Stimulated activated CD8-positive, alpha-beta memory T cell treated with anti-CD3 and anti-CD28 coated beads, Interleukin-7, amount 100 ng/mL, for 1 hour (primary cell): ENCODE measurements at places on chromosomes 4 and X.

GRCh38 chrX:138853936-138854335 lies 142.4 kb upstream of the FGF13 start:
- DNase-seq, result no peak

DNA sequence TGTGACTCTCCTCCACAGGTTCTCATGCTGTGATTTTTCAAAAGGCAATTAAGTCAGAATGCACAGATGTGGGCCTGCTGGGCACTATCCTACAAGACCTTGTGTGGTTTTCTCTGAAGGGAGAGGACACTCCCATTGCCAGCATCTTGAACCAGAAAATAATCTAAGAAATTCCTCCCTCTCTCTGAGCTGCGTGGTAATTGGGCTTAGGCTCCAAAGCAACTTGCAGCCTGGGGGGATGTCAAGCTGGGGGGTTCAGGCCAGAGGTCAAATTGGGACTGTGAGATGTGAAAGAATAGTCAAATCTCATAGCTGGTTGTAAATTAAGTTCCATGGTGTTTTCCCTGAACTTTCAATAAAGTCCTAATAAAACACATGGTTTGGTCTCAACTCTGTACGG lies 350.6 kb upstream of the SLC7A11 start:
- no peak for DNase-seq

DNA sequence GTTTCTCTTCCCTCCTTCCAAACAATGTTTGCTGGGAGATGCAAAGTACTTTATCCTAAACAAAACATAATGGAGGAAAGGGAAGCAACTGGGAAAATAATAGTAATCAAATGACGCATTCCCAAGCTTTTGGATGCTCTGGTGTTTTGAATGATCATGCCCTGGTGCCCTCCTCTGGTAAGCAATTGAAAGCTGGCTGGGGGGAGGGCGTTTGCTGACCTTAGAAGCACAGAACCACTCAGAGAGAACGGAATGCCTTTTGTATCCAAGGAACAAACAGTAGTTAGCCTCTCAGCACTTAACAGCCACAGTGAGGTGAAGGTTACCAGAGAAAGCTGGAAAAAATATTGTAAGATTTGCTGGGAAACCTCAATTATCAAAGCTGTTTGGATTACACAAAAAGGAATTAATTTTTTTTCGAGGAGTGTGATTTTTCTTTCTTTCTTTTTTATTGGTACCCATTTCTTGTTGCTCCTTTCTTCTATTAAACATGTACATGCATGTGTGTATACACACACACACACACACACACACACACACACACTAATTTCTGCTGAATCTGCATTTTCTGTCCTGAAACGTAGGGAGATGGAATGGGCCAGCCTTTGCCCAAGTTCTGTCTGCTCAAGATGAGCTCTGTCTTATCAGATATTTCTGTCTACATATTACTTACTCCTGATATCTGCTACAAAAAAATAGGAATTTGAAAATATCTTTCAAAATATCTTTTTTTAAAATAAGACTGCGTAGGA lies 155.8 kb upstream of the IGFBP7 start:
- no peak for DNase-seq

DNA sequence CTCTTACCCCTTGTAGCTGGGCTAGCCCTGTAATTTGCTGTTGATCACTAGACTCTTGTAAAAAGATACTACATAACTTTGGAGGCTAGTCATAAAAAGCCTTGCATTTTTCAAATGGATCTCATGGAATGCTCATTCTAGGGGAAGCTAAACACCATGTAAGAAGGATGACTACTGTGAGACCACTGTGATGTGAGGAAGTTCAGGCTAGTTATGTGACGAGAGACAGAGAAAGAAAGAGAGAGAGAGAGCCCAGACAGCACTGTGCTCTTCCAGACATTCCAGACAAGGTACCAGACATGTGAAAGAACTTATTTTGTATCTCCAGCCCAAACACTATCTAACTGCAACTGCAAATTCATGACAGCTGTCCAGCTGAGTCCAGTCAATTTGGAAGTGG lies 404.6 kb upstream of the PITX2 start:
- DNase-seq, result no peak

DNA sequence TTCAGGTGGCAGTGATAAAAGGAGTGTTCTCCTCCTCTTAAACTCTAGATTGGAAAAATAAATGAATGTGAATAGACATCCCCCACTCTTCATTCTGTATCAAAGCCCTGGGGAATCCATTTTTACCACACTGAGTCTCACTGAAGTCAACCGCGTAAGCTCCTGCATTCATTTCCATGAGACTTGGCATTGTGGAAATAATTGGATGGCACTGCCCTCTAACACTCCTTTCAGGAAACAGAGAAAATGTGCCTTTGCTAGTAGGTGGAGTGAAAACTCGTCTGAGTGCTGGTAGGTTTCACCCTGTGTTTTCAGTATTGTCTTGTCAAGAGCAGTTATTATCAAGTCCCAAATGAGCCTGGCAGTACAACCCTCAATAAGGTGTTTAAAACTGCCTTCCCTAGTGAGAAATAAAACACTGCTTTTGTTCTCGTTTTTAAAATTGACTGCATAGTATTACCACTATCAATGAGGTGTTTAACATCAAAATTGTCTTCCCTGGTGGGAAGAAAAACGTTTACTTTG lies 9.7 kb upstream of the CDKN2AIP start:
- DNase-seq, result no peak

- no peak for DNase-seq
These were observed 775 bp downstream of the SHROOM4 start for GRCh38 chrX:50812995-50813842.

DNA sequence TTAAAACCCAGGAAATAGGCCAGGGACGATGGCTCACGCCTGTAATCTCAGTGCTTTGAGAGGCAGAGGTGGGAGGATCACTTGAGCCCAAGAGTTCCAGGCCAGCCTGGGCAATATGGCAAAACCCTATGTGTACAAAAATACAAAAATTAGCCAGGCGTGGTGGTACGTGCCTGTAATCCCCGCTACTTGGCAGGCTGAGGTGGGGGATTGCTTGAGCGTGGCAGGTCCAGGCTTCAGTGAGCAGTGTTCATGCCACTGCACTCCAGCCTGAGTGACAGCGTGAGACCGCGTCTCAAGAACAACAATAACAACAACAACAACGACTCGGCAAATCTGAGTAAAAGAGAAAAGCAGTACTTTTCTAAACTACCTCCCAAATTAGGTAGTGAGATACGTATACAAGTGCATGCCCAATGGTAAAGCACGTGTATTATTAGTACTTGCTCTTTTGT lies 13.0 kb upstream of the NDUFC1 start:
- no peak for DNase-seq
